ENCODE measurements at places on chromosomes 6 and 20.
A peak's percentile ranks its signal among the peaks of the same experiment; 100 is the strongest.

- no peak for DNase-seq
These were observed 109.7 kb downstream of the DST start for GRCh38 chr6:56532766-56533551.

DNA sequence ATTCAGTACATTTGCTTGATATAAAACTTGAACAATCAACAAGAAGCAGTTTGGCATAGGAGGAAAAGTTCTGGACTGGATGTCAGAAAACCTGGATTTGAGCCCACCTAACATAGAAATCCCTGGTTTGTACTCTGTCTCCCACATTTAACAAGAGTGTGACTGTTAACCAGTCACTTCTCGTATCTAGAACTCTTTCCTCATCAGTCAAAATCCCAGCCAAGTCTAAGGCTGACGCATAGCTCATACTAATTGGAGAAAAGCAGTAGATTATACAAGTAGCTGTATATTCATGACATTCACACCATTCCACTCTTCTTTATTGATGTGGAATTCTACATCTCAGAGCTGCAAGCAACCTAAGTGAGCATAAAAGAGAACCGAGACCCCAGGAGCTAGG lies 222.7 kb downstream of the PHACTR1 start:
- DNase-seq = no peak

- no peak for DNase-seq
These were observed 9.8 kb downstream of the PGM3 start for GRCh38 chr6:83183082-83183828.

- no peak for DNase-seq
These were observed 166.4 kb downstream of the NFATC2 start for GRCh38 chr20:51376111-51376510.

DNA sequence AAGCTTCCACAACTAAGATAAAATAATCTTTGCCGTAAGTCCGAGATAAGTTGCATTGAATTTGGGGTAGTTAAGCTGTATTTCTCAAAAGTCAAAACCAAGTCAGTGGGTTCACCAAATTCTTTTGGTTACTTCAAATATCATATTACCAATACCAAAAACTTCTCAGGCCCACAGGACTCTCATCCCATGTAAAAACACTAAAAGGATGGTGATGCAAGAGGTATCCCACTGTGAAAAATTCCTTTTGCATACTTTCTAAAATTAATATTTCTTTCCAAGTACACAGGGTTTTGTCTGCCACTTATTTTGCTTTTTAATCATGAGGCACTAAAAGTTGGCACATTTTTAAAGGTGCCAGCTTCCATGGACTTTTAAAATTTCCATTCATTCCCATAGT lies 151.3 kb downstream of the GJA10 start:
- no peak for DNase-seq

DNA sequence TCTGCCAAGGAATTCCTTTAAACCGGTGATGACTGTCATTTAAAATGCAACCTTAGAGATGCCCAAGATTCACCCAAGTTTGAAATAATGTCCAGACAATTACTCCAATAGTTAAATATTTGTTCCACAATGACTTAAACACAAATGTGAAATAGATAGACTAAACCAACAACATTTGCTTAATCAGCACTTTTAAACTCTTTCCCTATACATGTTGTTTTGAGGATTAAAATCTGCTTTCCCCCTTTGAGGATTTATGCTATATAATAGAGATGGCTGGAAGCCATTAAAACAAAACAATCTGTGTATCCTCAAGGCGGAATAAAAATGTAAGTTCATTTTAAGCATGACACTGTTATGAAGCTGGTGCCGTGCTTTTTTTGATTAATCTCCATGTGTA lies 297.8 kb upstream of the RSPO3 start:
- DNase-seq = no peak

DNA sequence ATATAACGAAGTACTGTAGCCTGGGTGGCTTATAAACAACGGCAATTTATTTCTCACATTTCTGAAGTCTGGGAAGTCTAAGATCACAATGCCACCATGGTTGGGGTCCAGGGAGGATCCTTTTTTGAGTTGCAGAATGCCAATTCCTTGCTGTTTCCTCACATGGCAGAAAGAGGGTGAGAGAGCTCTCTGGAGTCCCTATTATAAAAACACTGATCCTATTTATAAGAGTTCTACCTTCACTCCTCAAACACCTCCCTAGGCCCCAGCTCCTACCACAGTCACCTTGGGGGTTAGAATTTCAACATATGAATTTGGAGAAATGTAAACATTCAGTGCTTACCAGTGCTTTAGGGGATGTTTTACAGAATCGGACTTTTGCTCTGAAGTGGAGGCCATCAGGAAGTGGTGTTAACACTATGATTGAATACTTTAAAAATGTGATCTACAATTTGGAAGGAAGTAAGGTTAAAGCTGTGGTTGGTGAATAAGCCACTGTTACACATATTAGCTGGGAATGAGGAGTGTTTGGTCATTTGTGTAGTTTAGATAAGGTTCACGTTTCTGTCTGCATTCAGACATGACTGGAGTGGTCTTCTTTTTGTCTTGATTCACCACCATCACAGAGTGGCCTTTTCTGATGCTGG lies 79.9 kb upstream of the SPTLC3 start:
- DNase-seq = no peak

GRCh38 chr6:129871221-129871620 lies 10.1 kb upstream of the TMEM244 start:
- DNase-seq = no peak

- DNase-seq = no peak
These were observed 138.1 kb upstream of the PTPN1 start for GRCh38 chr20:50371878-50372769.

DNA sequence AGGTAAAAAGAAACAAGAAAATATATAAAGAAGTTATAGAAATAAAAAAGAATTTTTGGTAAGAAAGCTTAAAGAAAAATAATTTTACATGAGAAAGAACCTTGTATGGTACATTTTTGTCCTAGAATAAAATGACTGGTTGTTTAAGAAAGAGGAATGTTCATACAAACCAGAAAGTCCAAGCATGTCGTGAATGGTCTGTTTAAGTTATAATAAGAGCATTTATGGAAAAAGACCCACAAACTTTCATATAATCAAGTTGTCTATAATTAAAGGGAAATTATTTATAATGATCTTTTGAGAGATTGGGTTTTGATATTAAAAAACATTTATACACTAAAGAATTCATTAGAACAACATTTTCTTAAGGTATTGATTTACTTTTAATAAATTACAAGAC lies 27.8 kb upstream of the FAM110A start:
- no peak for DNase-seq

GRCh38 chr6:37565267-37566110 lies 65.8 kb upstream of the CCDC167 start:
- no peak for DNase-seq

DNA sequence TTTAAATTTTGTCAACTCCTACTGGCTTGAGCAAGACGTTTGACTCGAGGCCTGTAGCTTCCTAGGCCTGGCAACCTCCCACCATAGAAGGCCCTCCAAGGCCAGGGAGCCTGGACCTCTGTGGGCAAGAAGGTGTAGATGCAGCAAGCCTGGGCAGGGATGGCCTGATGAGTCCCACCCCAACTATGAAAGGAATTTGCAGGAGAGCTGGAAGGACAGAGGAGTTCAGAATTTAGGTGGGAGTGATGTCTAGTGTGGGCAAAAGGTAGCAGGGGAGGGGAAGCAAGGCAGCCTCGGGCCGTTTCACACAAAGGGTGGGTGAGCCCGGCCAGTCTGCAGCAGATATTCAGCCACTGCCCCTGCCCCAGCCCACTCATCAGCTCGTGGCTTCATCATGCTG lies 245.2 kb downstream of the CDH26 start:
- DNase-seq = no peak

DNA sequence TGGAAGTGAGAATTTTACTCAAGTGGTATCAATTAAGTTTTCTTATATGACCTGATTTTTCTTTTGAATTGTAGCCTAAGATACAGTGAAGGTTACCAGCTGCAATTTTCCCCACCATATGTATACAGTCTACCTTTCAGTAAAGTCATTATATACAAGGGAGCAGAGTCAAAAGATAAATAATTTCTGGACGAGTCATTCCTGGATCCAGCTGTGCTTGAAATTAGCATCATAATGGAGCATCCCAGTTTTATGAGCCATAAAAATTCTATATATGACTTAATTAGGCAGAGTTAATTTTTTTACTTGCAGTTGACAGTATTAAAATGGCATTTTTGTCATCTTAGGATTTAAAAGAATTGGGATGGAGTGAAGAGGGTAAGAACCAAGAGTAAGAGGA lies 1008.4 kb downstream of the PHF3 start:
- DNase-seq = peak; percentile 74

DNA sequence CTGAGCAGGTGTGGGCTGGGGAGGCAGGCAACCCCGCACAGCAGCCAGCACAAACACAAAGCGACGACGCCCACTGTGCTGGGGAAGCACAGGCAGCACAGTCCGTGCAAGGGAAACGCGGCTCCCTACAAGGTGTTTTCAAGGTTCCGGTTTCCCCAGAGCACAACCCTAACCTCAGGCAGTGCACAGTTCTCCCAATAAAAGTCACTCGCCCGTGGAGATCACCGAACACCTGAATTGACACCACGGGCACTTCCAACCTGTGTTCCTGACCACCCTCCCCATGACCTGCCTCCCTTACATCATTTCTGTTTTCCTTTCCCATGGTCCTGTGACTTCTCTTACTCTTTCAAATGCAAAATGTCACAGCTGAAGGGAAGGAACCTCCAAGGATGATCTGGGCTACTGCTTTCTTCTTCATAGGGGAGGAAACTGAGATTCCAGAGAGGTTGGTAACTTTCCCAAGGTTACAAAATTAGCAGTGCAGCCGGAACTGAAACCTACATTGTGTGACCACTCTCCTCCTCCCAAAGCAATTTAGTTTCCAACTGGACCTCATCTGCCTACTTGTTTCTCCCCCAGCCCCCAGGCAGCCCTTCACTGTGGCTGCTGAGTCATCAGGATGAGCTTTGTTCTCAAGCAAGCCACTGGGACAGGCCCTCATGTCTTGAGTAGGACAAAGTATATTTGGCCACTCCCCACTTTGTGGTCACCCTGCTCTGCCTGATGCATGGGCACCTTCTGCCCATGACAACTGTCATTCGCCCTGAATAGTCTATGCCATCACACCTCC lies 125.3 kb downstream of the ATXN1 start:
- no peak for DNase-seq

DNA sequence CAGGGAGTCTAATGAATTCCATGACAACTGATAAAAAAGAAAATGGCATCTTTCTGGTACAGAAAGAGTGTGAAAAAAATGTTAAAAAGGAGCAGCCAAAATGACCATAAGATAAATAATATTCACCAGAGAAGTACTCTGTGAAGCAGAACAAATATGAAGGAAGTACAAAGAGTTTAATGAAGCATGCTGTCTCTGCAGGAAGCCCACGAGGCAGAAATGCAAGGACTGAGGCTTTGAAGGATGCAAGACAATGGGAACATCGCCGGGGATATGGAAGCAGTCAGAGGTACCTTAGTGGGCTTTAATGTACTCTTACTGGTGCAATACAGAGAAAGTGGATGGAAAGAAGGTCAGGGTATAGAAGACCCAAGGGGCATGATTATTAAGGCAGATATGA lies 50.7 kb downstream of the NOX3 start:
- DNase-seq = no peak

GRCh38 chr6:79064635-79065034 lies 13.4 kb downstream of the PHIP start:
- DNase-seq = no peak

DNA sequence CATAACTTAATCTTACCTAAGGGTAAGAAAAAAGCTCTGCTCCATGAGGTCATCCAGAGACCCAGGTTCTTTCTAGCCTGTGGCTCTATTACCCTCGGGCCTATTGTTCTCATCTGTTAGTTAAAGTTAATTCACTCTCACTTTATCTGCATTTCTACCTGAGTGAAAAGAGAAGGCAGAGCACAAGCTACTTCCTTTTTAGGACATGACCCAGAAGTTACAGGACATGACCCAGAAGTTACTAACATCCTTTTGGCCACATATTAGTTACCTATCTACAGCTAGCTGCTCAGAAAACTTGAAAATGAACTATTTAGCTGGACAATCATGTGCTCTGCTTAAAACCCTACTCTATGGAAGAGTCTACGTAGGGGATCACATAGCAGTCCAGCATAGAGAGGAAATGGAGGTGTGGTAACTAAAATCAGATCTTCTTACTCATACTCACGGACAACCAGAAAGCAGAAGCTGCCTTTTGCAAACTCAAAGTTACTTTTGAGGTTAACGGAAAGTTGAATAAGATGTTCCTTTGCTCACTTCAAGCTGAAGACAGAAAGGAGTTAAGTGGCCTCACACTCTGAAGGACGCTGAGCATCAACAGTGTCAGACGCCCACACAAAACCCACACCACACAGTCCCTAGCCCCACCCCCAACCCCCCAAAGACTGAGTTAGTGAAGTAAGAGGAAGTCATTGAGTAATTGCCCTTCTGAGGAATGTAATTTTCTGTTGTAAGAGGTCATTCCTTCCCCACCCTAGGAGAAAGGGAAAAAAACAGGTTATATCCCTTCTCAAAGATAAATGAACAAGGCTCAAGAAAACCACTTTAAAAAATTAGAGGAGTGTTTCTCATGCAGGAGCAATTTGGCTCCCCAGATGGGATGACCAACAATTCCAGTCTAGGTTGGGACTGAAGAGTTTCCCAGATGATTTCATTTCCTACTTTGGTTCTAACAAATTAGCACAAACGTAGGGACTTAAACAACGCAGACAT lies 45.9 kb upstream of the TAB2 start:
- DNase-seq = no peak

DNA sequence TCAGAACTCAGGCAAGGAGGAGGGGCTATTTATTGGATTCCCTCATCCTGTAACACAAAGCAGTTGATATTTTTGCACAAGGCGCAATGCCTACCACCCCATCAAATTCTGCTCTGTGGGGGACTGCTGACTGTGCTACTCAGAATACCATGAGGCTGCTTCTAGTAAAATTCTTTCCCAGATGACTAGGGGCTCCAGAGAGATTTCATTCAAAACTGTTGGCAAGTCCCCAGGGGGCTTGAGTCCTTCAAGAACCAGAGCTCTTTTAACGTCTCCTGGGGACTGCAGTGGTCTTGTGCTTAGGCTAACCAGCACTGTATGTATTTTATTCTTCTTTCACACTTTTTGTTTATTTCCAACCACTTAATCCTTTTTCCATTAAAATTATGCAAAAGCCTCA lies 365.9 kb upstream of the AGPAT4 start:
- peak; percentile 57 for DNase-seq

DNA sequence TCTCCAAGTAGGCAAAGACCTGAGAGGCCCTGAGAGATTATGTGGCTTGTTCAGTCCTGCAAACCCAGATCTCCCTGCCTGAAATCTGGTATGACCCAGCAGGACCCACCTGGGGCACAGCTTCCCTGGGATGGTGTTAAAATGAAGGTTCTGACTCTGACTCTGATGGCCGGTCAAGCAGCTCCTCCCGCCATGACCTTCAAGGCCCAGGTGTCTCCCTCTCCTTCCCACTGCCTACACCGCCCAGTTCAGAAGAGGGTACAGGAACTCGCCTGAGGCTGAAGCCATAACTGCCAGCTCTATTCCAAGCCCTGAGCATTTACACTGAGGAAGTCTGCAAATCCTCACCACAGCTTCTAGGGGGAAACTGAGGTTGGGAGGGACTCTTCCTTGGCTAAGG lies 5.9 kb upstream of the CST7 start:
- DNase-seq = no peak

- peak; percentile 63 for DNase-seq
These were observed 9.3 kb upstream of the RBM38 start for GRCh38 chr20:57381596-57382503.

GRCh38 chr20:64130876-64131275 lies 23.5 kb upstream of the NPBWR2 start:
- DNase-seq = no peak

Measured in spinal cord (tissue), 10 donors.